ENCODE measurements at places on chromosomes 1 and 21.

DNA sequence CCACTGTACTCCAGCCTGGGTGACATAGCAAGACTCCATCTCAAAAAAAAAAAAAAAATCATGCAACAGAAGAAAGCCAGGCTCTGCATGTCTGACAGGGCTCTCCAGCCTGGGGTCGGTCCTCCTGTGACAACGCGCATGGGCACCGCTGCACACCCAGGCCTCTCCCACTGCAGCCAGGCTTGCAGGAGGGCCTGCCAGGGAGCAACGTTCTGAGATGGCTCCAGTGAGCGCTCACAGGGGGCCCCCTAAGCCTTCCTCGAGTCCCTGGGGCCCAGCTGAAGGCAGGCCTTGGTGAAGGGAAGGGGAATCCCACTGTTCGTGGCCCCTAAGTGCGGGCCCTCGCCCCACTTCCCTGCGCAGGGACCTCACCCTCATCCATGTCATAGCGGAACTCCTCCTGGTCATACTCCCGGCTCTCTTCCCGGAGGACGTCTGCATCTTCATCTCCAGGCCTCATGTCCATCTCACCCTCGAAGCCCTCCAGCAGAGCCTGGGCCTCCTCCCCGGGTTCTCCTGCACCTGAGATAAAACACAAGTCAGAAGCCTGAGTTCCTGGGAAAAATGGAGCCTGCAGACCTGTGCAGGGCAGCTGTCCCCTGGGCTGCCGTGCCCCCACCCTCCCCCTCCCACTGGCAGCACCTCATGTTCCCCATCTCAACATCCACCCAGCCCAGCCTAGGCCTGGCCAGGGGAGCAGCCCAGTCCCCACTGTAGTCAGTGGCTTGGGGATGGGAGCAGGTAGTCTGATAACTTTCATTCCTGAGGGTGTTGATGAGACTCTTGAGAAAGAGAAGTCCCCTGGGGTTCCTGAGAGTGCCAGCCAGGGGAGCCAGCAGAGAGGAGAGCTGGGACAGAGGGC is 20.3 kb downstream of the RSPH1 start:
- DNase-seq = no peak

DNA sequence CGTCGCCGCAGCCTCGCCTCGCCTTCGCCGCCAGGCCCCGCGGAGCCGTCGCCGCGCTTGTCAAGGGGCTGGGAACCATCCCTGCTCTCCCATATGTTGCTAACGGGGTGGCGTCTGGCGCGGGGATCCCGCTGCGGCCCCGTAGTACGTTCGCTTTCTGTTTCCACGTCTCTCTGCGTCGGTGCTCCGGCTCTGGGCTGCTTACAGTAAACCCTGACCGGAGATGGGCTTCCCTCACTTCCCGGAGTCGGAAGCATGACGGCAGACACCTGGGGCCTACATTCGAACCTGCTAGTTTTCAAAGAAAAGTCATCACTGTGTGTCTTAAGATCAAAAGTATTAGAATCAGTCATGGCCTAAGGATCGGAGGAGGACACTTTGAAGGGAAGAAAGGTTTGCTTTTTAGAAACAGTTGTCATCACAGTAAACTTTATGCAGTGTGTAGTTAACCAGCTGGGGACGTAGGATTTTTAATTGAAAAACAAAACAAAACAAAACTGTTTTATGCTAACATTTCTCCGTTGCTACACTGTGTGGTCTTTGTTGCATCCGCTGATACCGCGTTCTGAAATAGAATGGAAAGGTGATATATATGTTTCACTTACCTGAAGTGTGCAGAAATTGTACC is 69.0 kb downstream of the SLC35A3 start:
- peak; percentile 57 for DNase-seq

DNA sequence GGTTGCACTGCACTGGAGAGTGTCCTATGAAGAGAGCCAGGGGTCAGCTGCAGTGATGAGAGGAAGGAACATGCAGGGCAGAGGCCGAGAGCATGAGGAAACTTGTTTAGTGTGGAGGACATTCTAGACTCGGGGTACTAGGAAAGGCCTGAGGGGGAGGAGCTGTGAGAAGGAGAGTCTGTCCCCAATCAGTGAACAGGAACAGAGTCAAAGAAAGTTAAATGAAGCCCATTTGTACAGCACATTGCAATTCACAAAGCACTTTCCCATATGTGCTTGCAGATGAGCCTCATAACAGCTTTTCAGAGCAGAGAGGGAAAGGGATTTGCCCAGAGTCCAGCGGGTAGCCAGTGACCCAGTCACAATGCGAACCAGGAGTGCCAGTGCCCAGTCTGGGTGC is 83.4 kb downstream of the NAV1 start:
- DNase-seq = no peak

- no peak for DNase-seq
Measured at GRCh38 chr1:179300112-179300511, 6.5 kb downstream of the SOAT1 start.

DNA sequence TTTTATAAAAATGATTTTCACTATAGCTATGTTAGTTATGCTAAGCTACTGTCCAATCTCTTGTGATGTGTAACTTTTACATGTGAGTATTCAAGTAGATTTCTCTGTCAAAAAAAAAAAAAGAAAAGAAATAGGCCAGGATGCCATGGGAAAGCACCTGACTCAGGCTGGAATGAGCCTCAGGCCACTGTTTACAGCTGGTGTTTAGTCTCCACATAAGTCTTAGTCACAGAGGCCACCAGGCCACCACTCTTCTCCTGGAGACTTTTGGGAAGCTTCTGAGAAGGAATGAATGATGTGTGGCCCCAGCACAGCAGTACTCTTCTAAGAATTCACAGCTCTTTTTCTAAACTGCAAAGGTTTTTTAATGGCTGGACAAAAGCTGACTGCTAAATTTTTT is 48.9 kb downstream of the CHML start:
- no peak for DNase-seq

All from effector memory CD4-positive, alpha-beta T cell (primary cell).